ENCODE measurements at places on chromosomes 4 and X.

- DNase-seq, result no peak
These were observed 111.2 kb downstream of the QDPR start for GRCh38 chr4:17400686-17401085.

- DNase-seq, result peak; percentile 72
These were observed 918 bp upstream of the FGFRL1 start for GRCh38 chr4:1010395-1011021.

- DNase-seq, result no peak
These were observed 7.3 kb upstream of the DAPP1 start for GRCh38 chr4:99809326-99809725.

- DNase-seq, result no peak
These were observed 677 bp upstream of the CENPC start for GRCh38 chr4:67546004-67546356.

DNA sequence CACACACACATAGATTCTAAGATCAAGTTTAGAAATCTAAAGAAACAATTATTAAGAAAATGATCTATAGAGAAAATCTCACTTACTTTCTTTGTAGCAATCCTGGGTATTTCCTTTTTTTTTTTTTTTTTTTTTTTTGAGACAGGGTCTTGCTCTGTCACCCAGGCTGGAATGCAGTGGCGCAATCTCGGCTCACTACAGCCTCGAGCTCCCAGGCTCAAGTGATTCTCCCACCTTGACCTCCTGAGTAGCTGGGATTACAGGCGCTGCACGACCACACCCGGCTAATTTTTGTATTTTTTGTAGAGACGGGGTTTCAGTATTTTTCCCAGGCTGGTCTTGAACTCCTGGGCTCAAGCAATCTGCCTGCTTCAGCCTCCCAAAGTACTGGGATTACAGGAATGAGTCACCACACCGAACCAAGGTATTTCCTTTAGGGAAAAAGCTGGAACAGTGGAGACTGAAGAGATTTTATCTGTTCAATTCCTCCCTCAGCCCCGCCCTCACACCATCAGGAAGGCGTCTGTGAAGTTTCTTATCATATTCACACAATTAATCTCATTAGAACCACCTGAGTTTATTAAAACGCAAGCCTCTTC, at the start of gene TRIML2:
TSS of gene TRIML2 (minus strand) at position 447 of the 599 bp plus-strand sequence. CDS start 4,235 bp downstream, outside the sequence.
- peak; percentile 24 for DNase-seq

GRCh38 chrX:132732236-132732635, 226.2 kb downstream of the HS6ST2 start:
- DNase-seq, result no peak

DNA sequence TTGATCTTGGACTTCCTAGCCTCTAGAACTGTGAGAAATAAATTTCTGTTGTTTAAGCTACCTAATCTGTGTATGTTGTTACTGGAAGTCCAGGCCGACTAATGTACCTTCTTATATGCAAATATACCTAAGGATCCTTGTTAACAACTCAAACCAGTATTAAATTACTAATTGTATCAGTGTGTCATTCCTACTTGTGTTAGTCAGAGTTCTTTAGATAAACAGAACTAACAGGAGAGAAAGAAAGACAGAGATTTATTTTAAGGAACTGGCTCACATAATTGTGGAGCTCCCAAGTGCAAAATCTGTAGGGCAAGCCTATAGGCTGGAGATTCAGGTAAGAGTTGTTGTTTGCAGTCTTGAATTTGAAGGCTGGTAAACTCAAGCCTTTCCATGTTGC, 120.0 kb downstream of the ADGRL3 start:
- no peak for DNase-seq
